ENCODE measurements at places on chromosomes 16 and 17. TPM values are rescaled to one million over a fixed set of nuclear protein-coding genes. Genes with fewer than 3 reads are reported as not detected.

ZSCAN10 gene
- not detected for total RNA-seq

MT1M gene
- not detected for total RNA-seq

HEATR9 gene
- not detected for total RNA-seq

CACNG3 gene
- total RNA-seq = not detected

MED31 gene
- total RNA-seq = 8.1 TPM

C16orf74 gene
- total RNA-seq = 5.0 TPM
